CD4-positive, alpha-beta memory T cell (primary cell): ENCODE measurements at places on chromosomes 2 and 18.

GRCh38 chr2:115070002-115070401 lies 627.6 kb downstream of the DPP10 start:
- no peak for DNase-seq

DNA sequence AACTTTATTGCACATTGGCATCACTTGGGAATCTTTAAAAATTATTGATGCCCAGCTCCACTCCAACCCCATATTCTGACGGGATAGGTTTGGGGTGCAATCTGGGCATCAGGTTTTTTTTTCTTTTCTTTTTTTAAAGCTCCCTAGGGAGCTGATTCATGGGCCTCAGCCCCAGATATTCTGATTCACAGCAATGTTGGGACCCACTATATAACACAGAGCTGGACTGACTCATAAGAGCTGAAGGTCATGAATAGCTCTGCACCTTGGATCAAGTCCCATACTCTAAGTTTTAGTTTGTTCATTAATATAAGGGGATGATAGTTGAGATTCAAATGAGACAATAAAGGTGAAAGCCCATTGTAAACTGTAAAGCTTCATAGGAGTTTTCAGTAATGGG lies 191.1 kb upstream of the REV1 start:
- no peak for DNase-seq

DNA sequence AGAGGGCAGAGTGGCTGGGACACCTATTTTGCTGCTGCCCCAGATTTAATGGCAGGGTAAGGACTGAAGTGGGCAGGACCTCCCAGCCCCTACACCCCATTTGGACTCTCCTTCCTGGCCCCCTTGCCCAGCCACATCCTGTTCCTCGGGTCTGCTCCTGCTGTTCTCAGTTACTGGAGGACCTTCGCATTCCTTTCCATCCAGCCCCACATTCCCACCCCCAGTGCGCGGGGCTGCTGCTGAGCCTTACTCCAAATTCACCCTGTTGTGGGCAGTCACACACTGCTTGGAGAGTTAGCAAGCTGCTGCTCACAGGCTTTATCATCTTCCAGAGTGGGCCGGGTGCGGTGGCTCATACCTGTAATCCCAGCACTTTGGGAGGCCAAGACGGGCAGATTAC lies 75.2 kb upstream of the SLC14A2 start:
- DNase-seq: no peak

- DNase-seq: no peak
Observed at GRCh38 chr2:26521054-26521912, 43.4 kb upstream of the OTOF start.

DNA sequence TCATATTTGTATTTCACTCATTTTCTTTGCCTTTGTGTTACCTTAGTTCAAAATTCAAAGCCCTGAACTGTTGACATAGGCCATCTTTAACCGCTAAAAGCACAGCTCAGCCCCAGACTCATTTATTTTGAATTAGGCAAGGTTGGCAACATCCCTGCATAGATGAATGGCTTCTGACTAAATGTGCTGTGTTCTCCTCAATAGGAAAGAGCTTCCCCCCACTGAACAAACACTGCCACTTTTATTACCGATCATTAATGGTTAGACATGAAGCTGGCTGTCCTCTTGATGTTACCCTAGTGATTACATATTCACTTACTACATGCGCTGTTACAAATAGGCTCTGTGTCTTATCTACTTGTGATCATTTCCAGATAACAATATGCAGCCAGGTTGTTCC lies 170.7 kb downstream of the ADCYAP1 start:
- DNase-seq: no peak

DNA sequence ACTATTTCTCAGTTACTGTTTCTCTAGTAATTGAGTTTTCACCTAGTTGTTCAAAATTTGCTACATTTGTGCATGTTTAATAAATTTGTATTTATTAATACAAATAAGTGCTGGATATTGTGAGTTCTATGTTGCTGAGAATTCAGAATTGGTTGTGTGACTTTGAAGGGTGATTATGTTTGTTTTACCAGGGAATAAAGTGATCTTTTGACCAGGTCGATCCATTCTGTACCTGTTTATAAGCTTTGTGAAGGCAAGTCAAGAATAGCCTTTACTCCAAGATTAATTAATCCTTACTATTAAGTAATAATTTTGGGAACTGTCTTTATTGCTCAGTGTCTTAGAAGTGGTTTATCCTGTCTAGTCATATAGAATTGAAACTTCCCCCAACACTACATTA lies 230.0 kb upstream of the GYPC start:
- DNase-seq: no peak
